ENCODE measurements at places on chromosomes 6 and 20.

DNA sequence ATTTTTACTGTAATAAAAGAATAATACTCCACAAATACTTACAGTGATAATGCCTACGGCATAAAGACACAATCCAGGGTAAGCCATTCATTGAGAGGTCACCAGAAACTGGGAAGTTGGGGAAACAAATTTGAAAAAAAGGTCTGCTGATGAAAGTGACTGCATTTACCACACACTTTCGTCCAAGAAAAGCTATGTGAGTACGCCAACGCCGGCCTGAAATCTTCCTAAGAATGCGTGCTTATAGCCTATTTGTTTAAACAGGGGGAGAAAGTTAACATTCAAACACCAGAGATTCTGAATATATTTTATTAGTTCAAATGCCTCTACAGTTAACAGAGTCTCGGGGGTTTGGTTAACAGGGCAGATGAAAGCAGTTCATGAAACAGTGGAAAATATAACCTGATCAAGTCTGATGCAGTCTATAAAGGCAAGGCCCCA, 657 bp upstream of the LTV1 start:
- no peak for DNase-seq

GRCh38 chr6:40135491-40136072, 201.3 kb upstream of the MOCS1 start:
- no peak for DNase-seq

- DNase-seq, result no peak
Observed at GRCh38 chr6:33072508-33073100, 845 bp downstream of the HLA-DPA1 start.

DNA sequence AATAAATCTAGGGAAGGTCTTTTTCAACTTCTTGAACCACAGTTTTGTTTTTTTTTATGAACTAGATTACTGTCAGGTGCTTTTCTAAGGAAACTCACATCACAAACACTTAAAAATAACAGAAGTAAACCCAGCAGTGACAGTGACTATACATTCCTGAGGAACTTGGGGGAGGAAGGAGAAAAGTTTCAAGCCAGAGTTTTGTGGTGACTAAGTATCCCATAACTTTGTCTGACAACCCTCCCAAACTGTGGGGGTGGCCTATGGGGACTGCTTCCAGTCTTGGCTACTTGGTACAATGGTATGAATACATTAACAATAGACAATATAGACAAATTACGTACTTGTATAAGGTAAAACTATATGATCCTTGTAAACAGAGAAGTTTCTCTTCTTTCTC, 202.5 kb upstream of the MAN1A1 start:
- DNase-seq, result no peak

DNA sequence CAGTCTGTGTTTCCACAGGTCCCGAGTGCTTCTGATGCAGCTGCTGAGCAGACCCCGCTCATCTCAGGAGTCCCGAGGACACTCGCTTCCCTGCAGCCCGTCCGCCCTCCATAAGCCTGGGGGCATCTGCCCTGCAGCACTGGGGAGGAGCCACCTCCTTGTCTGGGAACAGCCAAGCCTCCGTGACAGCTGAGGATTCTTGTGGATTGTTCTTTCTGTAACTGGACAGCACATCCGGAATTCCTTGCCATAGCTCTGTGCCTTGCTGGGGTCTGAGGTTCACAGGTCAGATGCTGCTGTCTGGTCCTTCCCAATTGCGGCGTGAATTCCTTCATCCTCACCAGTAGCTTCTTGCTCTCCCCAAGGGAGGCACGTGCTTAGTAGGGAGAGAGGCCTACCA, 38.4 kb upstream of the FNDC1 start:
- no peak for DNase-seq

GRCh38 chr20:41533537-41534136, 84.5 kb downstream of the CHD6 start:
- no peak for DNase-seq

DNA sequence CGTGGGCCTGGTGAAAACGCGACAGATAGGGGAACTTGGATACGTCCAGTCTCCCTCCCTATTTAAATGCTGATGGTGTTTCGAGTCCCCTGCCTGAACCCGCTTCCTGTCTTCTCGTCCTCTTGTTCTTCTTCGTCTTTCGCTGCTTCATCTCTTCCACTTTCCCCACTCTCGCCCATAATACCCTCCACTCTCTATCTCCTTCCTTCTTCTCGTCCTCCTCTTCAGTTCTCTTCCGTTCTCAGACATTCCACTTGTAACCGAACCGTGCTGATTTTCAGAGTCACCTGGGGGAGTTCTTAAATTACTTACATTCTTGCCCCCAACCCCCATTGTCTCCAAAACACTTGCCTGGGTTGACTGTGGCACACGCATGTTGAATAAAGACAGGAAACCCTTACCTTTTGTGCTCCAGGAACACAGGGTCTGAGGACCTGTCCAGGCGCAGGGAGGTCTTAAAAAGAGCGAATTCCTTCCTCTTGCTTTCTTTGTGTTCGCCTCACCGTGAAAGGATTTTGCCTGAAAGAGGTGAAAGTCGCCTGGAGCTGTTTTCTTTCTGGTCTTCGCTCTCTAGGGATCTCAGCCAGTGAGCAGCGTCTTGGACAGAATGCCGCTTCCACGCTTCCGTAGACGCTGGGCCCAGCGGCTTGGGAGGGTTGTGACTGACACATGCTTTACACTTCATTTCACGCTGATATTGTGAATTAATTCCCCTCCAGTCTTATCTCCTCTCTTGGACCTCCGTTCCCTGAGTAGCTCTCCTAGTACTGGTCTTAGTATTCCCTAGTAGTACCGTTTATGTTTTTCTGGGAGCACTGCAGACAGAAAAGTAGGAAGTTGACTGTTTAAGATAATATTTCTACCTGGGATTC, 184.0 kb downstream of the GPX5 start:
- no peak for DNase-seq

DNA sequence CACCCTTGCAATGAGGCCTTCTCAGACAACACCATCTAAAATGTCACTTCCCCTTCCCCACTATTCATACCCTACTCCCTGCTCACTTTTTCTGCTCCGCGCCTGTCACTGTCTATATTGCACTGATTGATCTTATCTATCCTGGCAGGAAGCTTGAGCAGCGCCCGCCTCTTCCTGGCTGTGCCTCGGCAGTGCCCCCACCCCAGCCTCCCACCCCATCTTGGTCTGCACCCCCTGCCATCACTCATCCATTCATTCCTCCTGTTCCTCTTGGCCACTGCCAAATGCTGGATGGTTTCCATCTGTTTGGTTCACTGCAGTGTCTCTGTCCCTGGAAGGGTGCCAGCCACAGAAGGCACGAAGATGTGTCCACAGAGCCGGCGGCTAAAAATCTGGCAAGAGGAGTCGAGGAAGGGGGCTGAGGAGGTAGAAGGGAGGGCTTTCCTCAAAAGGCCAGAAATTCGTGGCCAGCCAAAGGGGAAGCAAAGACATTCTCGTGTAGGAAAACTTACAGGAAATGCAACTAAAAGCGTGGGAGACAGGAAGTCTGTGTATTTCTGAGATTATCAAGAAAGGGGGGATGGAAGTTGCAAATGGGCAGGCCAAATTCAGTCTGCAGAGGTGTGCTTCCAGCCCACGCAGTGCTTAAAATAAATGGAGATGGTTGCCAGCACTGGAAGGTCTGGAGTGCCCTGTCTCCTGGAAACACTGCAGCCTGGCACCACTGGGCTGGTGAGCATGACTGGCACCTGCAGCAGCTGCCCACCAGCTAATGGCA, 27.6 kb downstream of the SYNJ2 start:
- DNase-seq, result no peak

DNA sequence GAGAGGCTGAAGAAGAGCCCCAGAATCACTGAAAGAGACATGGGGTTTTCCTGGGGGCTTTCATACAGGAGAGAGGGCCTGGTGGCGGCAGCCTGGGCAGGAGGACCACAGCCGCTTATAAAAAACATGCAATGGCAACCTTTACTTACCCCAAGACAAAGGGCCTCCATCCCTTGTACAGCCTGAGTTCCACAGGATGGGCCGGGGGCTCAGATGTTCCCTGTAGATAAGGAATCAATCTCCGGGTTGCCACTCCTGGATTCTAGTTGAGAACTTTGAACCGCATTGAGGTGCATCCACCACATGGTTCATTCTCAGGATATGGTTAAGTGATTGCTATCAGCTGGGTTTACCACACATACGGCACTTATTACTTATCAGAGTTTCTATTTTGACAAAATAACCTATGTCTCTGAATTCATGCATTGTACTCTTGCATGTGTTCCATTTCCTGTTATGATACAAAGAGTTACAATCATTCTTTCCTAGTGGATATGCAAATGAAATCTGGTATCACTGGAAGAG, 677.6 kb downstream of the KIF16B start:
- no peak for DNase-seq

DNA sequence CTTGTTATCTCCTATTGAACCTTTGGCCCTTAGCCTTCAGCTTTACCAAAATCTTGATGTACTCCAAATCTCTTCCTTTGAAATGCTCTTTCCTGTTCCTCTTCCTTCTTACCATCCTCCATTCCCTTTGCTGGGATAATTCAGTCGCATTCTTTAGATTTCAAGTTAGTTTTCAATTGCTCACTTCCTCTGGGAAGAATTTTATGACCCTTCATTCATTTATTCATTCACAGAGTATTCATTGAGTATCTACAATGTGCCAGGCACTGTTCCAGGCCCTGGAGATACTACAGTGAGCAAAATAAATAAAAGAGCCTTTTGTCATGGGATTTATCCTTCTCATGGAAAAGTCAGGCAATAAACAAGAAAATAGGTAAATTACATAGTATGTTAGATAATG, 548.2 kb upstream of the FLRT3 start:
- DNase-seq, result no peak

- DNase-seq, result no peak
Observed at GRCh38 chr6:165889636-165890403, 226.8 kb upstream of the PDE10A start.

GRCh38 chr20:8432435-8433148, 300.5 kb downstream of the PLCB1 start:
- DNase-seq, result no peak

- no peak for DNase-seq
Observed at GRCh38 chr6:87561017-87561416, 28.8 kb downstream of the RARS2 start.

DNA sequence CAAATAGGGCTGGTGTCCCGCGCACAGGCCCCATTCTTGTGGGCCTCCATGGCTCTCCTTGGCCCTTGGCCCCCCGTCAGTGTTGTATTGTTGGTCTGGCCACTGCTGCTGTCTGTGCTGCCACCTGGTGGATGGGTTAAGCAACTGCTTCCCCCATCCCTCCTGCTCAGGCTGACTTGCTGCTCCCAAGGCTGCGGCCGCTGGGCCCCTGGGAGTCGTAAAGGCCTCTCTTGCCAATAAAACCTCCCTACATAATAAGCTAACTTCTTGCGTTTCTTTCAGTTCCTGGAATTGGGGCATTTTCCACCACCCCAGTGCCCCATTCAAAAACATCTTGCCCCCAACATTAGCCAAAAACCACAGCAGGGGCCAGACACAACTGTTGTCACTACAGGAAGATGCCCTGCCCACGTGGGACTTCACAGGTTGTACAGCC, 27.1 kb downstream of the CD83 start:
- DNase-seq, result peak; percentile 85

GRCh38 chr6:122947355-122947754, 48.7 kb upstream of the CLVS2 start:
- no peak for DNase-seq

DNA sequence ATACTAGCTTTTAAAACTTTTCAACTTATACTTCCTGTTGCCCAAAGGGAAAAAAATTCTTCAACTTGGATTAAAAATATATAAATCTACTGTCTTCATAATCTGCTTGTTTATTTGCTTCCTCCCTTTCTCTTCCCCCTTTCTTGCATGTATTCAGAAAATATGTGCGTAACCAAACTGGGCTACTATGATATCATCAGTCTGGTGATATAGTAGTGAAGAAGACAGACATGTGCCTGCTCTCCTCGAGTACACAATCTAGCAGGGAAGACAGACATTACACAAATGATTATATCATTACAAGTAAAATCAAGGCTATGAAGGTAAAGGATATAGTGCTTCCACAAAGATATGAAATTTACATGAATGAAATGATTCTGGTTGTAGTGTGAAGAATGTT, 31.0 kb downstream of the IBTK start:
- DNase-seq, result no peak

- DNase-seq, result peak; percentile 26
Observed at GRCh38 chr20:54680872-54681619, 205.7 kb downstream of the DOK5 start.

GRCh38 chr6:165229216-165229615, 80.2 kb downstream of the C6orf118 start:
- DNase-seq, result no peak

DNA sequence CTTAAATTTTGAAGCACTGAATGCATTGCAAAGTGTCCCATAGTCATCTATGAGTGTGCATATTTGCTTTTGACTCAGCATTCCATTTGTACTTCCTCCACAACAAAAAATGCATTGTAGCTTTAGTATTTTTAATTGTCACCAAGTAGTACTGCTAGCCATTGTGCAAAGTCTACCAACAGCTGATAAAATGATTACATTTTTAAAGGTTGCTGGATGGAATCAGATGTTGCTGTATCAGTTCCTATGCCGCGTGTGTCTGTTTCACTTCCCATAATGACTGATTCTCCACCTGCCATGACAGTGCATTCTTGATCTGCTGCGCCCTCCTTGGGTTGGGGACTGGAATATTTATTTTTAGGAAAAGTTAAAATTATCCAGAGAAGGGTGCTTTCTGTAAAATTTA, 41.2 kb downstream of the SLX4IP start:
- no peak for DNase-seq

GRCh38 chr6:38724343-38724742, 9.2 kb downstream of the DNAH8 start:
- no peak for DNase-seq

DNA sequence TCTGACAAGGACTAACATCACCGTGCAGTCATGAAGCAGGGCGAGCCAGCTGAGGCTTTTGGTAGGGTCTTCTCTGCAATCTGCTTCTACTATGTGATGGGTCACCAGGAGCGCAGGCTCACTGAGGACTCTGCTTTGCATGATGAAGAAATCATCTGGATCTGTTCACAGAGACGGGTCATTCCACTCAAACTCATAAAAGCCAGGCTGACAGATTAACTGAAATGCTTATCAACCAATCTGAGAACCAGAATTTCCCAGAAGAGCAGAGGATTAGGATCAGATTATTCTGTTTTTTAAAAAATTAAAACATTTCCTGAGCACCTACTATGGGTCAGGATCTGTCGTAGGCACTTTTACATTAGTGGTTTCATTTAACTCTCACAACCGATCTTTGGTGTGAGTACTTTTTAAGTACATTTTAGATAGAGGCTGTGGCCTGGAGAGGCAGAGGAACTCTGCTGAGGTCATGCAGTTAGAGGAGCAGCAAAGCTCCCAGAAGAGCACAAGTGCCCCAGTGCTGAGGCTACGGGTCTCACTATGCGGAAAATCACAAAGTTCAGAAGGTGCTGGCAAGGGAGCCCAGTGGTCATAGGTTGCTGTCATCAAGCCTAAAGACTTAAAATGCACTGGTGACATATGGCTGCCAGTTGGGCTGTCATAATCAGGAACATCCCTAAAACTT, 109.1 kb downstream of the BACH2 start:
- no peak for DNase-seq
